ENCODE measurements at places on chromosomes 6 and 20. TPM values are rescaled to one million over a fixed set of nuclear protein-coding genes. Genes with fewer than 3 reads are reported as not detected.

Gene POU5F1
- 48.8 TPM for total RNA-seq

Gene CST2
- total RNA-seq = not detected

Gene TTPAL
- total RNA-seq = 18.9 TPM

Gene CCN6
- not detected for total RNA-seq

Gene TLDC2
- total RNA-seq = not detected

Gene KIF6
- 1.1 TPM for total RNA-seq

Gene TMC2
- total RNA-seq = not detected

Gene TGM2
- not detected for total RNA-seq

DNA sequence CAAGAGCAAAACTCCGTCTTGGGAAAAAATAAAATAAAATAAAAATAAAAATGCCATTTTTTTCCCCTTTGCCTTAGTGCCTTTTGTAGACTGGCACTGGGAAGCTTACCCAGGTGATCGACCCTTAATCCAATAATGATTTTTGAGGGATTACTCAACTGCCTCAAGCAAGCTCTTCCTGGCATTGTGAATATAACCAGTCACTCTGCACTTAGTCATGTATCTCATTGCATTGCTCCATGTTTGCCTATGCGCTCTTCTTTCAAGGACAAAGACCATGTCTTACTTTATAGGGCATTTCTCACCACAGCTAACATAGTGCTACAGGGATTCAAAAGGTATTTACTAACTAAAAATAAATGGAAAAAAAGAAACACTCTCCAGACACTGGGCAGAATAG lies 13.0 kb downstream of the GFOD1 start:
- no peak overlapping the region for H3K4me3 ChIP-seq
- no peak overlapping the region for H3K27ac ChIP-seq
- peaks cover 20% of the 10 kb centered on the region for H3K4me1 ChIP-seq
- H3K27me3 ChIP-seq = peaks cover 4% of the 10 kb centered on the region
- DNase-seq = no peak
- no peaks in the 10 kb centered on the region for H3K36me3 ChIP-seq

DNA sequence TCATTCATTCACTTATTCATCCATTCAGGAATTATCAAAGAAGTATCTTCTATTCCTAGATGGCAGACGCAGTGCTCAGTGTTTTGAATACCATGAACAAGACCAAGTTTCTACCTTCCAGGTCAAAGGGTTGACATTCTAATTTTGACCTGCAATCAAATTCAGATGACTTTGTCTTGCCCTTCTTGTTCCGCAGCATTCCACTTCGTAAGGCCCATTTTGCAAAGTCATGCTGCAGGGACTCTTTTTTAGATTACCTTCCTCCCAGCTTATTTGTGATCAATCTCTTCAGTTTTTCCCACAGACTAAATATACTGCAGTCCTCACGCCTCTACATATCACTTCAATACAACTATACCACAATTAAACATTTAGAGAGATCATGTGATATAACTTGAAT lies 7.1 kb upstream of the TAAR1 start:
- H3K27ac ChIP-seq = no peak overlapping the region
- H3K4me3 ChIP-seq = no peak overlapping the region

DNA sequence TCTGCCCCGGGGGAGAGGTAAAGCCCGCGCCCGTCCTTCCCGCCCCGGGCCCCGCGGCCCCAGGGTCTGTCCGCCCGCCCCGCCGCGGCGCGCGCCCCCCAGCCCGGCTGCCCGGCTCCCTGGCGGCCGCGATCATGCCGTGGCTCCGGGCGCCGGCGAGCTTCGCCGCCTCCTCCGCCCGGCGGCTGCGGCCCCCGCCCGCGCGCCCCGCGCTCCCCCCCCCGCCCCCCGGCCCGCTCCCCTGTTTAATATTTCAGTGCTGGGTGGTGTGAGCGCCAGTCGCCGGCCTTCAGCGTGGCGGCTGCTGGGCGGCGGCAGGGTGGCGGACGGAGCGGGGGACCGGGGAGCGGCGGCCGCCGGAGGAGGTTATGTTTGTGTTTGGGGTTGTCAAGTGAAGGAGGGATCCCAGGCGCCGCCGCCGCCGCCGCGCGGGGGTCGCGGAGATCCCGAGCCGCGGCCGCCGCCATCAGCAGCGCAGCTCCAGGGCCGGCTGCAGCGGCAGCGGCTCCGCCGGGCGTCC lies at the start of gene HIVEP1:
Gene HIVEP1, plus strand, starts transcription at position 275 of the 520 bp plus-strand sequence. CDS start 3,317 bp downstream, outside the sequence.
- peak; percentile 68 for DNase-seq
- peaks cover 1% of the 10 kb centered on the region for H3K36me3 ChIP-seq
- peak within 1 kb of the TSS; percentile 95 for H3K4me3 ChIP-seq
- H3K27me3 ChIP-seq = peaks cover 10% of the 10 kb centered on the region

DNA sequence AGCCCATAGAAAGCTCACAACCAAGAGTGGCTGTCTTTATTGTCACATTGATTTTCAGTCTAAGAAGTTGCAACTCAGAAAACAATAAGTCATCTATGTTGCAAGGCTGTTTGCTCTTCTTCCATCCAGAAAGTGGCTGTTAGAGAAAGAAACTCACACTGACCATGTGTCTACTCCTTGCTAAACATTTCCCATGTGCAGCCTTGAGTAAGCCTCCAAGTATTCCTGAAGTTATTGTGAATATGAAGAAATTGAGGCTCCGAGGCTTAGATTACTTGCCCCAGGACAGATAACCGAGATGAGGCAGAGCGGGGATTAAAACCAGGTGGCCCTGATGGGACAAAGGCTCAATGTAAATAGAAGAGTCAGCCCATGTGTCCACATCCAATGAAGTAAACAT lies 105.0 kb downstream of the SPTLC3 start:
- H3K4me3 ChIP-seq = no peak overlapping the region
- no peaks in the 10 kb centered on the region for H3K36me3 ChIP-seq
- no peak overlapping the region for H3K27ac ChIP-seq
- peaks cover 4% of the 10 kb centered on the region for H3K4me1 ChIP-seq
- H3K27me3 ChIP-seq = no peaks in the 10 kb centered on the region

DNA sequence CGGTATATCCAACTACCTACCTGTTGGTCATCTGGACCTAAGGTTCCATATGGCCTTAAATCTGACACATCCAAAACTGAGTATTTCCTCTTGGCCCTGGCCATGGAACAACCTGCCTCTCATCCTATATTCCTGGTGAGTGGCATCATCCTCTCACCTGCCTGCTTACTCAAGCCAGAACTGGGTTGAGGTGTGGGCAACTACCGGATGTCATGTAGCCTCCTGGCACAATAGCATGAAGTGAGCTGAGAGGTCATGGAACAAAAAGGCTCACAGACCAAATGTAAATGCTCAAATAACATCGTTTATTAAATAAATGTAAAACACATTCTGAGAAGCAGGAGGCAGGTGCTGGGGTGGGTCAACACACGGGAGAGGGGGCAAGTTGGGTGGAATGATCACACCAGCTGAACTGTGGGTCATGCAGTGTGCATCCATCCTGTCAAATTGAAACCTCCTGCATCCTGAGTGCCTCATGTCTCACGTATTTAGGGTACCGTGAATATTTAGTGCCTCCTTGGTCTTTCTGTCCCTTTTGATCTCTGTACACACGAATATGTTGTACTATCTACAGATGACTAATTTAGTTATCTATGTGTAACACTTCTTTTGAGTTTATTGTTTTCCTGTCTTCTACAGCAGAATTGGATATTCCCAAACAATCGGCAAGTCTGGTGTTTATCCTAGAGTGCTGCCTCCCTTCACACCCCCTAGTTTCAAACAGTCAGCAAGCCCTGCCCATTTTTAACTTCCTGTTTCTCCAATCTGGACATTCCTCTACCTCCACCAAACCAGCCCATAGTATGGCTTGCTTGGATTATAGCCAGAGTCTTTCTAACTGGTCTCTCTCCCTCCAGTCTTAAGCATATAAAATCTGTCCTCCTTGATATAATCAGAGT lies 7.9 kb upstream of the POU5F1 start:
- peaks cover 7% of the 10 kb centered on the region for H3K27me3 ChIP-seq
- no peak overlapping the region for H3K27ac ChIP-seq
- DNase-seq = no peak
- H3K4me3 ChIP-seq = no peak overlapping the region

- peaks cover 2% of the 10 kb centered on the region for H3K27me3 ChIP-seq
- no peak for DNase-seq
- no peaks in the 10 kb centered on the region for H3K36me3 ChIP-seq
- H3K4me3 ChIP-seq = no peak overlapping the region
These were observed 60.8 kb downstream of the LAMA4 start for GRCh38 chr6:112193535-112194051.

DNA sequence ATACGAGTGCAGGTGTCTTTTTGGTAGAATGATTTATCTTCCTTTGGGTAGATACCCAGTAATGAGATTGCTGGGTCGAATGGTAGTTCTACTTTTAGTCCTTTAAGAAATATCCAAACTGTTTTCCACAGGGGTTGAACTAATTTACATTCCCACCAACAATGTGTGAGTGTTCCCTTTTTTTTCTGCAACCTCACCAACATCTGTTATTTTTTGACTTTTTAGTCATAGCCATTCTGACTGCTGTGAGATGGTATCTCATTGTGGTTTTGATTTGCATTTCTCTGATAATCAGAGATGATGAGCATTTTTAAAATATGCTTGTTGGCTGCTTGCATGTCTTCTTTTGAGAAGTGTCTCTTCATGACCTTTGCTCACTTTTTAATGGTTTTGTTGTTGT lies 1.9 kb upstream of the ZNF831 start:
- no peaks in the 10 kb centered on the region for H3K27me3 ChIP-seq
- H3K4me3 ChIP-seq = no peak overlapping the region
- no peaks in the 10 kb centered on the region for H3K36me3 ChIP-seq
- no peak for DNase-seq
- H3K4me1 ChIP-seq = no peaks in the 10 kb centered on the region

GRCh38 chr20:16712511-16712947 lies 17.3 kb upstream of the SNRPB2 start:
- H3K4me3 ChIP-seq = no peak overlapping the region
- no peak for DNase-seq
- H3K27ac ChIP-seq = peak overlapping the region; percentile 81
- peaks cover 32% of the 10 kb centered on the region for H3K4me1 ChIP-seq
- peaks cover 8% of the 10 kb centered on the region for H3K36me3 ChIP-seq
- H3K27me3 ChIP-seq = peaks cover 3% of the 10 kb centered on the region

GRCh38 chr20:35370751-35371150 lies 41.0 kb downstream of the UQCC1 start:
- no peaks in the 10 kb centered on the region for H3K27me3 ChIP-seq
- H3K27ac ChIP-seq = no peak overlapping the region
- no peaks in the 10 kb centered on the region for H3K36me3 ChIP-seq
- no peak overlapping the region for H3K4me3 ChIP-seq
- H3K4me1 ChIP-seq = peaks cover 15% of the 10 kb centered on the region

DNA sequence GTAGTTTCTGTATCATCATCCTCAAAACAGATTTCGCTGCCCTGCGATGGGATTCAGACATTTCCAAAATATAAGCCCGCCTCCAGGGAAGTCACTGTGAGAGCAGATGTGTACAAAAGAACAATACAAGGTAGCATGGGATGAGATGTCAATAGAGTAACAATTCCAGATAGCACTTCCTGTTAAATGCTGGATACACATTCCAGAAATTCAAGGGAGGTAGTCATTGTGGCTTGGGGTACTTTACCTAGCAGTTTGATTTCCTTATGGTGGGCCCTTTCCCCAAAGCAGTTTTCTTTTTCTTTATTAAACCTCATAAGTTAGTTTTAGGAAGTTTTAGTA lies 2.5 kb downstream of the RNF217 start:
- peaks cover 2% of the 10 kb centered on the region for H3K4me1 ChIP-seq
- no peak for DNase-seq
- H3K27me3 ChIP-seq = peaks cover 9% of the 10 kb centered on the region
- no peaks in the 10 kb centered on the region for H3K36me3 ChIP-seq

DNA sequence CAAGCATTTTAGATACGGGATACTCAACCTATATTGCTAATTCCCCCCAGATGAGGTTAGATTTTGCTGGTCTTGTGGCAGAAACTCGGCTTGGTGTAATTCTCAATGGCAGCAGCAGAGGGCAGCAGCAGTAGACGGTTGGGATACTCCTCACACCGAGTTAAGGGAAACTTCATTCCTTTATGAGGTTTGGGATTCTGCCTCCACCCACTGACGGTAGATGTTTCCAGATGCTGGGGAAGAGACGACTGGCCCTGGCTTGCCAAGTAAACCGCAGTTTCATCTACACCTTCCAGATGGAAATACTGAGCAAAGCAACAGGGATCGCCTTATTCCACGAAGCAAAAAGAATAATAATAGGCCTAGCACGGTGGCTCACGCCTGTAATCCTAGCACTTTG lies 8.2 kb upstream of the TBC1D7 start:
- no peaks in the 10 kb centered on the region for H3K36me3 ChIP-seq
- H3K4me1 ChIP-seq = no peaks in the 10 kb centered on the region
- H3K4me3 ChIP-seq = no peak overlapping the region
- peaks cover 1% of the 10 kb centered on the region for H3K27me3 ChIP-seq

GRCh38 chr6:34243901-34244884 lies 4.6 kb downstream of the SMIM29 start:
- no peaks in the 10 kb centered on the region for H3K36me3 ChIP-seq
- H3K4me1 ChIP-seq = peaks cover 24% of the 10 kb centered on the region
- peaks cover 14% of the 10 kb centered on the region for H3K27me3 ChIP-seq
- H3K4me3 ChIP-seq = no peak overlapping the region
- peak overlapping the region; percentile 59 for H3K27ac ChIP-seq

DNA sequence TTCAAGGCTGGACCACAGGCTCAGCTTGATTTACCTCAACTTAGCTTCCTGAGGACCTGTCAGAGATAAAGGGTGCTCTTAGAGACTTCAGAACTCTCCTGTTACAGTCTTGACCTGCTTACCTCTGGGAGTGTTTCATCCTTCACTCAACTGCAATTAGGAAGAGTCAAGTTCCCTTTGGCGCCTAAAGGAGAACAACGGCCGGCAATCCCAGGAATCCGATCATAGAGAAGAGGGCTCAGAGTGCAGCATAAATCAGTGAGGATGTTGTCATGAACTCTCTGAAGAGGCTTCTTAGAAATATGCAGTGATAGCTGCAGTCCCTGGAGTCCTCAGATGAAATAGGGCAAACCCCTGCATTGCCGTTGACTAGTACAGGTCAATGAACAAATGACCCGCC lies 36.4 kb downstream of the LYRM2 start:
- no peak for DNase-seq
- no peaks in the 10 kb centered on the region for H3K36me3 ChIP-seq

- peaks cover 2% of the 10 kb centered on the region for H3K4me1 ChIP-seq
- H3K36me3 ChIP-seq = no peaks in the 10 kb centered on the region
- H3K4me3 ChIP-seq = no peak overlapping the region
- H3K27me3 ChIP-seq = peaks cover 2% of the 10 kb centered on the region
These were observed 88.6 kb downstream of the PDE10A start for GRCh38 chr6:165574220-165575157.
